ENCODE measurements at places on chromosomes 1 and 21.

GRCh38 chr21:26098772-26099397 lies 71.7 kb downstream of the APP start:
- no peak for DNase-seq

- DNase-seq = peak; percentile 26
Observed at GRCh38 chr1:218346391-218347204, 1.5 kb downstream of the TGFB2 start.

DNA sequence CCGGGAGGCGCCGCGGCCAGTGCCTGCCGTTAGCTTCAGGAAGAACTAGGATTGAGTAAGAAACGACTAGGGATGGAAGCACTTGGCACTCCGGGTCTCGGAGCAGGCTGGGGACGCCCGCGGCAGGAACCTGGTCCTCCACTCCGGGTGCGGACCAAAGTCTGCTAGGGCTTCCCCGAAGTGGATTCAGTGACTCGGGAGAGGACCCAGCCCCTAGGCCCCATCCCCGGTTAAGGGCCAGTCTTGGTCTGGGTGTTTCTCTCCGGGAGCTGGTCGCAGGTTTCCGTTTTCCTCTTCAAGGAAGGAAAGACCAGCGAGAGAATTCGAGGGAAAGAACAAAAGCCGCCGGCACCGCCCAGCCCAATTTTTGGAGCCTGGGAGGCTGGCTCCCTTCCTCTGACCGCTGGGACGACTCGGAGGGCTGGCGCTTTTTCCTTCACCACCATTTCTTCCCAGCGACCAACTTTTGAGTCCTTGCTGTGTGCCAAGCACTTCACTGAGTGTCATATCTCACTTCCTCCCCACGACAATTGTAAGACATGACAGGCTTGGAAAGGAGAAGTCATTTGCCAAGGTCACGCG lies 16.8 kb upstream of the STMN1 start:
- no peak for DNase-seq

- no peak for DNase-seq
Observed at GRCh38 chr21:44926331-44927101, 5.8 kb upstream of the ITGB2 start.

GRCh38 chr1:67061266-67061665 lies 7.3 kb upstream of the SLC35D1 start:
- DNase-seq = no peak

- peak; percentile 19 for DNase-seq
Observed at GRCh38 chr1:11158720-11159321, 30.3 kb upstream of the ANGPTL7 start.

GRCh38 chr1:225720937-225721336 lies 56.7 kb upstream of the SRP9 start:
- DNase-seq = no peak

DNA sequence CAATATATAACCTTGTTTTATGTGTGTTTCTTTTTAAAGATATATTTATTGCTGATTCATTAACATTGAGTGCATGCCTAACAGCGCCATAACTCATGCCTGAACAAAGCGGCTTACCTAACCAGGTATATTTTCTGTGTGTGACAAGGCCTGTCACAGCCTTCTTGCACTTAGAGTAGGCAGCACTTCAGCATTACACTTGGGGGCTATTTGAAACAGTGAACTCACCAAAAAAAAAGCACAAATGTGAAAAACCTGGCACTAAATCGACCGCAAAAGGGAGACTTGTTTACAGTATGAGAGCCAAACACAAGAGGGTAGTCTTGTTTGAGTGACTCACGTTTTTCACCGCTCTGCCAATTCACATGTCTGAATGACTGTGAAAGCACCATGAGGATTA lies 111.7 kb downstream of the DISP1 start:
- no peak for DNase-seq

- DNase-seq = no peak
Observed at GRCh38 chr1:209840611-209841010, 12.8 kb downstream of the UTP25 start.

DNA sequence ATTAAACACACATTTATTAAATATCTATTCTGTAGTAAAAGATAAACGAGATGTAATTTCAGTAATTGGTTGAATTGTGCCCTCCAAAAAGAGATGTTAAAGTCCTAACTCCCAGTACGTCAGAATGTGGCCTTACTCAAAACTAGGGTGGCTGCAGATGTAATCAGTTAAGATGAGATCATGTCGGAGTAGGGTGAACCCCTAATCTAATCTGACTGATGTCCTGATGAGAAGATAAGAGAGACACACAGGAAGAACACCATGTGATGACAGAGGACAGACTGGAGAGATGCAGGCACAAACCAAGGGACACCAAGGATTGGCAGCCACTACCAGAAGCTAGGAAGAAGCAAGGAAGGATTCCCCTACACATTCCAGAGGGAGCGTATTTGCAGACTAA lies 104.1 kb downstream of the SLC25A24 start:
- no peak for DNase-seq

DNA sequence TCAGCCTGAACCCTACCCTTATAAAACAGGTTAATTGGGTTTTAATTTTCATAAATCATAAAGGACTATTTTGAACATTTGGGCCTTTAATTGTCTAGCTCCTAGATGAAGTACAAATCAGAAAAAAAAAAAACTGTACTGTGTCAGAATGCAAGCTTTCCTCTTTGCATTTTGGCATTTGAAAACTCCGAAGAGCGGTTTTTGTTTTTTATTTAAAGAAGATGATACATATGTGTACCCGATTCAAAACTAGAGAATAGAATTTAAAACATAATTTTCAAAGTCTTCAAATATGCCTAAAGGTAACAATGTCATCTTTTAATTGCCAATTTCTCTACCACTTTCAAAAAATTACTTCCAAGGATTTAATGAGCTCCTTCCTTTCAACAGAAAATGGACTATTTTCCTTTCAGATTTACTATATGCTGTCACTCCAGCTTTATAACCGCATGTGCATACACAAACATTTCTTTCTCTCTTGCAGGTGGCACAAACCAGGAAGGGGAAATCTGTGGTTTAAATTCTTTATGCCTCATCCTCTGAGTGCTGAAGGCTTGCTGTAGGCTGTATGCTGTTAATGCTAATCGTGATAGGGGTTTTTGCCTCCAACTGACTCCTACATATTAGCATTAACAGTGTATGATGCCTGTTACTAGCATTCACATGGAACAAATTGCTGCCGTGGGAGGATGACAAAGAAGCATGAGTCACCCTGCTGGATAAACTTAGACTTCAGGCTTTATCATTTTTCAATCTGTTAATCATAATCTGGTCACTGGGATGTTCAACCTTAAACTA lies 33.7 kb downstream of the MRPL39 start:
- DNase-seq = no peak

GRCh38 chr1:32901823-32902534 lies 790 bp upstream of the TMEM54 start:
- no peak for DNase-seq

- peak; percentile 40 for DNase-seq
Observed at GRCh38 chr1:235424092-235424491, 56.9 kb downstream of the TBCE start.

GRCh38 chr21:40162075-40162474 lies 294.8 kb downstream of the PCP4 start:
- DNase-seq = no peak

- no peak for DNase-seq
Observed at GRCh38 chr1:67732750-67733151, 47.8 kb downstream of the GADD45A start.

DNA sequence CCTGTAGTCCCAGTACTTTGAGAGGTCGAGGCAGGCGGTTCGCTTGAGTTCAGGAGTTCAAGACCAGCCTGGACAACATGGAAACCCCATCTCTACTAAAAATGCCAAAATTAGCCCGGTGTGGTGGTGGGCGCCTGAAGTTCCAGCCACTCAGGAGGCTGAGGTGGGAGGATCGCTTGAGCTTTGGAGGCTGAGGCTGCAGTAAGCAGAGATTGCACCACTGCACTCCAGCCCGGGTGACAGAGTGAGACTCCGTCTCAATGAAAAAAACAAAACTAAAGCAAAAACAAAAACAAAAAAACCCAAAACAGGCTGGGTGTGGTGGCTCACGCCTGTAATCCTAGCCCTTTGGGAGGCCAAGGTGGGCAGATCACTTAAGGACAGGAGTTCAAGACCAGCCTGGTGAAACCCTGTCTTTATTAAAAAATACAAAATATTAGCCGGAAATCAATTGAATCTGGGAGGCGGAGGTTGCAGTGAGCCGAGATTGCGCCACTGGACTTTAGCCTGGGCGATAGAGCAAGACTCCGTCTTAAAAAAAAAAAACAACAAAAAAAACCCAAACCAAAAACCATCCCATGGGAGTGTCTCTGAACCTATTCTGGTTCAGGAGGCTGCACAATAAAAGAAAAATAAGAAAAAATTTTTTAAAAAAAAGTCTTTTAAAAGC lies 1.7 kb upstream of the CGN start:
- DNase-seq = no peak

GRCh38 chr1:100499194-100499811 lies 38.6 kb upstream of the GPR88 start:
- DNase-seq = no peak

DNA sequence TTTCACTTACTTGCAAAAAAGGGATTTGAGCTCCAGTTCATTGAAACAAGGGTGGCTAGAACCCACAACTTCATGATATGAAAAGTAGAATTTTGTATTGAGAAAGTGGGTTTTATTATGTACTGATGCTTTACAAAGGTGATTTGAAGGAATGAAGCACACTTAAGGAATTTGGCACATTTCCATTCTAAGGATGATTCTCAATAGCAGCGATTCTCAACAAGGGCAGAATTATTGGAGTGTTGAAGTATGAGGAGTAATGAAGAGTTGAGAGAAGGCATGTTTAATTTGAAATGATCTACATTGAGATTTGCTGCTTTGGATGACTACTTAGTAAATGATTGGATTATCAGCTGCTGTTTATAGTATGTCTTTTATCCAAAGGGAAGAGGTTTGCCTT lies 54.7 kb downstream of the FNBP1L start:
- DNase-seq = no peak

DNA sequence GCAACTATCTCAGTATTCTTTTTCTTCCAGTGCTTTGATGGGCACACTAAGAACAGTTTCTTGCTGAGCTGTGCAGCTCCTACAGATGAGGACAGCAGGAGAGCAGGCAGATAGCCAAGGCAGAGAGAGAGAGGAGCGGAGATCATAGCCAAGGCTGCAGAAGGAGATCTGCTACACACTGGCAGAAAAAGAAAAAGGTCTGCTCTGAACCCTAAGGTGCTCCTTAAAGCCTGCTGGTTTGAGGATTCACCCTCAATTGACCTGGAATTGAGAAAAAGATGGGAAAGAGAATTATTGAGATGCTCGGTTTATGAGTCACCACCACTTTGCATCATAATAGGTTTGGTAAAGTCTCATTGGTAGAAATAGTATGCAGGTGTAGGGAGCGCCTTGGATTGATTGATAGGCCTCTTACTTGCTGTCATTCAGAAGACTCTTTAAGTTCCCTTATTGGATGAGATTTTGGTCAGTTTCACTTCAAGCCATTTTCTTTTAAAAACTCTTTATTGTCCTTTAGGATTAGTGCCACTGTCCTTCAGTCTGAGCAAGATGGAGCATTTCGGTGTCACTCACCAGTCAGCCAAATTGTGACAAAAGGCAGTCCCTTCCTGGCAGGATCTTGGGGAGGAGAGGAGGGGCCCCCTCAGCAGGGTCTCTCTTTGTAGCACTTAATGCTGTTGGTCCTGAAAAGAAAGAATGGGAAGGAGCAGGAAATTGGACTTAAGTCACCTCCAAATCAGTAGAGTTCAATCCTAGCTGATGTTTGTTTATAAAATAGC lies 685.0 kb downstream of the ADGRL2 start:
- peak; percentile 2 for DNase-seq

DNA sequence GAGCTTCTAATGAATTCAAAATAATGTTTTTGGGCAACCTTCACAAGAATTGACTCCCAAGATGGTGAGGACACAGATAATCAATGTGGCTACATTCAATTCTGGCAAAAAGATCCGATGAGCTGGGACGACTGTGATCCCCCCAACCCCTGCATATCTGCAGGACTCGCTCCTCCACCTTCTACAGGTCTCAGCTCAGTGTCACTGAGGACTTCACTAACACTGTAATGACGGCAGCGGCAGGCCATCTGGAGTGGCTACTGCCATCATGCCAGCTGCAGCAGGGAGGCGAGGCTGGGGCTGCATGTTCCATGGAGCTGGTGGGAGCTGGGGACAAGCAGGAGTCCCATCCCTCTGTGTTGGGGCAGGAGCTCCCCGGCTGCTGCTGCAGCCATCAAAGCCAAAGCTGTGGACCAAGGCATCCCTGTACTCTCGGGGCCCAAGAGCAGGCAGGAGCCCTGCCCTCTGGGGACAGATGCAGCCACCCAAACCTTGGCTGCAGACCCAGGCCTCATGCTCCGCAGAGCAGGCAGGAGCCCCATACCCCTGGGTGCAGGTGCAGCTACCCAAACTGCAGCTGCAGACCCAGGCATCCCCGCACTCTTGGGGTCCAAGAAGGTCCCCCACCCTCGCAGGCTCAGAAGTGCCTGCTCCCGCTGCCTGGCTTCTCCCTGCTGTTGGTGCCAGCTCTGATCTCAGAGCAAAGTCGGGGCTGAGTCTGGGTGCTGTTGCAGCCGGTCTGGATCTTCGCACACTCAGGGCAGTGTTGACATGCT lies 12.2 kb upstream of the DHRS3 start:
- DNase-seq = no peak

DNA sequence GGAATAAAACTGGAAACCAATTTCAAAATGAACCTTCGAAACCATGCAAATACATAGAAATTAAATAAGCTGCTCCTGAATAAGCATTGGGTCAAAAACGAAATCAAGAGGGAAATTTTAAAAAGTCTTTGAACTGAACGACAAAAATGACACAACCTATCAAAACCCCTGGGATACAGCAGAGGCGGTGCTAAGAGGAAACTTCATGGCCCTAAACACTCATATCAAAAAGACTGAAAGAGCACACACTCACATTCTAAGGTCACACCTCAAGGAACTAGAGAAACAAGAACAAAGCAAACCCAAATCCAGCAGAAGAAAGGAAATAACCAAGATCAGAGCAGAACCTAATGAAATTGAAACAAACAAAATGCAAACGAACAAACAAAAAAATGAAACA lies 85.2 kb upstream of the CDC42BPA start:
- no peak for DNase-seq

DNA sequence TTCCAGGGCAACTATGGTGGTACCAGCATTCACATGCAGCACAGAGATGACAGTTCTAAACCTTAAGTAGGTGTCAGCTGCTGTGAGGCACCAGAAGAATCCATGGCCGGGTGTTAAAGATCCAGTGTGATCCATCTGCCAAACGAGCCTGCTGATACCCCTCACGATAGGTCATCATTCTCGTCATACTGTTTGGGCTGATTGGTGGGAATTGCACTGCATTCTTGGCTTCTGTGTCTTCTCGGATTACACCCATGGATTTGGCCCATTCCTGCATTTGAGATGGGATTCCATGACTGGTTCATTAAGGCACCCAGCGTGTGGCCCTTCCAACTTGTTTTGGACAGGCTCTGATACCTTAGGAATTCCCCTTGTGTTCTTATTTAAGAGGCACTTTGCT lies 55.2 kb downstream of the ST6GALNAC3 start:
- no peak for DNase-seq

DNA sequence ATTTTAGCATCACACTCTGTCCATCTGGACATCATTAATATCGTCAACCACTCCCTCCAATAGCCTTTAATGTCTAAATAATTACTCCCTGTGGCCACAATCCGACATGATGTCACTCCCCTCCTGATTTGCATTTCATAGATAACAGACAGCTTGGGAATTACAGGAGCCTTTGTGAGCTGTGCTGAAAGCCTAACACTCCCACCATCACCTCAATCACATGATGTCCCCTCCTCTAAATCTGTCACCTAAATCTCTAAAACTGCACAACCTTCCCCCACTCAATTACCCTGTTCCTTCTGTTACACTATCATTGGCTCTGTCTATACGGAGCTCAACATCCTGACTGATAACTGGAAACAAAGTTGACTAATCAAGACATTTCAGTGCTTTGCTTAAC lies 14.3 kb downstream of the NHLH2 start:
- no peak for DNase-seq
